AML-193 (cell line): ENCODE measurements at places on chromosomes 6 and 20.

DNA sequence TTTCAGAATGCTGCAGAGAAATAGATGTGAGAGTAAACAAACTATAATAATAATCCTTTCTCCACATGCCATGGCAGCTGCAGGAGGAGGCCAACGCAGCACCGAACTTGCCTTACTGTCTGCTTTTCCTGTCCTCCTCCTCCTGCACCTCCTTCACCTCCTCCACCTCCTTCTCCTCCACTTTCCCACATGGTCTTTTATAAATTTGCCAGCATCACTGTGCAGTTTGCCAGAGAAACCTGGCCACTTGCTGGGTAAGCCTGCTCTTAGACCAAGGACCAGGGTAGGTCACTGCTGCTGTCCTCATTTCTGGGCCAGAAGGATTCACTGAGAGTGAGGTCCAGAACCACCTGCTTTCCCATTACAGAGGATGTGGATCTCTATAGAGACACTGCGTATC, 8.7 kb downstream of the SGK1 start:
- DNase-seq = no peak

- no peak for DNase-seq
Observed at GRCh38 chr6:150739711-150740349, 125.7 kb upstream of the MTHFD1L start.

GRCh38 chr6:48765352-48765961, 654.5 kb upstream of the PTCHD4 start:
- peak; percentile 20 for DNase-seq

GRCh38 chr6:57102976-57103375, 13.0 kb downstream of the ZNF451 start:
- no peak for DNase-seq

DNA sequence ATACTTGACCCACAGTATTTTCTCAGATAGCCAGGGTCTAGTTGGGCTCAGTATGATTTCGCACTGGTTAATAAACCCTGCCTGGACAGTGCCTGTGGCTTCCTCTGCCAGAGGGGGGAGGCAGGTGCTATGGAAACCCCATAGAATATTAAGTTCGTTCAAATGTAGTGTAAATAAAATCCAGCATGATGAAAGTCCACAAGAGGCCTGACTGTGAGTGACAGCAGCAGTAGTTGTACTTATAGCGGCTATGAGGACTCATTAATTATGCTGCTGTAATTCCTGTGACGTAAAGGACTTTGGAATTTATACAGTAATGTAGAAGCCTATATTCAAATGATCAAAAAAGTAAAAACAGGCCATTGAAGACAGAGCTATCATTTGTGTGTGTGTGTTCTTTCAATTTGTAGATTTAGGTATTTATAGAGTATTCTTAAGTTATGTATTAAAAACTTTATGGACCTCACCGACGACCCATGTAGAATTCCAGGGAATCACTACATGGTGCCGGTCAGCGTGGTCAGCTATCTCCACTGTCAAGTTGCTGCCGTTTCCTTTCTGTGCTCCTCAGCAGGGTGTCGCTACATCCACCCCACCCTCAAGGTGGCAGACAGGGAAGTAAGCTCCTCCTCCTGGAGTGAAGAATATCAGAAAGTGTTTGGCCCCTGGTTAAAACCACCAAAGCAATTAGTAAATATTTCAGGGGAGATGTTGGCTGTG, 10.0 kb downstream of the PYGB start:
- DNase-seq = no peak

DNA sequence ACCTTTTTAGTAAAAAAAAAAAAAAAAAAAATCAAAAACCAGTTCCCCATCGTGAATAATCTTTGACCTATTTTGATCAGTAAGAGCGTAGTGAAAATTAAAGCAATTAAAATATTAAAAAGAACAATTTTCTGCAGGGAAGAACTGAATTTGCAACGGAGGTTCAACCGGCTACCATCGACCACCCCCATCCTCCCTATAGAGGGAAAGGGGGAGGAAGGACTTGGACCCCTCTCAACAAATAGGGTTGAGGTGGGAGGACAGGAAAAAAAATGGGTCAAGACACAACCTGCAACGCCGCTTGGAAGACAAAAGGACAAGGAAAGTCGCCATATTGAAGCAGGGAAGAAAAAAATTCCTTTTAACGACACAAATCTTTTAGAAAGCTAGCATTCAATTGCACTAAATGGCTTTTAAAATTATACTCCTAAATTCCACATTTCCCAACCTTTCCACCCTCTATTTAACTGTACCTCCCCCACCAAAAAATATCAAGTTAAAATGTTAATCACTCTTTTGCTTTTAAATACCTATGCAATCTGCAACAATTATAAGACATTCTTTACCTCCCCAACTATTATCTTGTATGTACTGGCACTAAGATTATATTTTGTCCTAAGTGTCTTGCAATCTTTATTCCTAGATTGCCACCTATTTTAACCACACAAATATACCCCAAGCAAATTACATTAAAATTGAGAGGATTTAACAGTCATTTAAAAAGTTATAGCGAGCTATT, 1.7 kb downstream of the PPP1R10 start:
- DNase-seq = peak; percentile 67

DNA sequence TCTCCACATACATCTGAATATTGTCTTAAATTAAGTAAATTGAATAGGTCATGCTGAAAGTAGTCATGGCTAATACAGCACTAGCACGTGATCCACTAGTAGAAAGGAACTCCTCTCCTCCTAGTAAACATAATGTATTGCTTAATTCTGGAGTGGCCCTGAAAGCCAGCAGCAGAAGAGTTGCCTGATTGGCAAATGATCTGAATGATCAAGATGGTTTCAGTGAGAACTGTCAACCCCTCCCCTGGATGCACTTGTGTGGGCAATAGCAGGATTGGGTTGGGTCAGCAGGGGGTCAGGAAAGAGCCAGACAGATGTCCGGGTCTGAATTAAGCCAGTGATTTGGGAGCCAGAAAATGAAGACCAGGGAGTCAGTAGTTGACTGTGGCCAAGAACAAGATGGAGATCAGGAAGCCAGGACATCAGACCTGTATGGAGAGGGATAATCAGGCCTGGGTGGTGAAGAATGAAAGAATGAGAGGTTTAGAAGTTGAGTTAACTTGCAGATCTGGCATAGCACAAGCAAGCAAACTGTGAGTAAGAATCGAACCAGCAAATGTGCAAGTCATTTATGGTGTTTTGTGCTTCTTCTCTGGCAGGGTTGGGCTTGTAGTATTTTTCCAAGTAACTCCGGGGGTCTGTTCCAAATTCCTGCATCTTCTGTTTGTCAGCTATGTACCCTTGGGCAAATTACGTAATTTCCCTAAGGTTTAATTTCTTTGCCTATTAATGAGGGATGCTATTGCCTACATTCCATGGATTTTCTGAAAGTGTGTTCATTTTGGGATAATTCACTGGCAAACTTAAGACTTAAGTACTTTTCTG, 304.9 kb downstream of the CD109 start:
- DNase-seq = no peak

DNA sequence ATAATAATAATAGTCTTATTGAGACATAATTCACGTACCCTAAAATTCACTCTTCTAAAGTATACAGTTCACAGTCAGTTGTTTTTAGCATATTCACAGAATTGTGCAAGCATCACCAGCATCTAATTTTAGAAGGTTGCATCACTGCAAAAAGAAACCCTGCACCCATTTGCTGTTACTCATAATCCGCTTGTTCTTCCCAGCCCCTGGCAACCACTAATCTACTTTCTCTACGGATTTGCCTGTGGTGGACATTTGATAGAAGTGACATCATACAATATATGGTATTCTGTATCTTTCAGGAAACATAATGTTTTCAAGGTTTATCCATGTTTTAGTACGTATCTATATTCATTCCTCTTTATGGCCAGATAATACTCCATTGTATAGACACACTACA, 41.5 kb upstream of the FAM184A start:
- DNase-seq = peak; percentile 41

DNA sequence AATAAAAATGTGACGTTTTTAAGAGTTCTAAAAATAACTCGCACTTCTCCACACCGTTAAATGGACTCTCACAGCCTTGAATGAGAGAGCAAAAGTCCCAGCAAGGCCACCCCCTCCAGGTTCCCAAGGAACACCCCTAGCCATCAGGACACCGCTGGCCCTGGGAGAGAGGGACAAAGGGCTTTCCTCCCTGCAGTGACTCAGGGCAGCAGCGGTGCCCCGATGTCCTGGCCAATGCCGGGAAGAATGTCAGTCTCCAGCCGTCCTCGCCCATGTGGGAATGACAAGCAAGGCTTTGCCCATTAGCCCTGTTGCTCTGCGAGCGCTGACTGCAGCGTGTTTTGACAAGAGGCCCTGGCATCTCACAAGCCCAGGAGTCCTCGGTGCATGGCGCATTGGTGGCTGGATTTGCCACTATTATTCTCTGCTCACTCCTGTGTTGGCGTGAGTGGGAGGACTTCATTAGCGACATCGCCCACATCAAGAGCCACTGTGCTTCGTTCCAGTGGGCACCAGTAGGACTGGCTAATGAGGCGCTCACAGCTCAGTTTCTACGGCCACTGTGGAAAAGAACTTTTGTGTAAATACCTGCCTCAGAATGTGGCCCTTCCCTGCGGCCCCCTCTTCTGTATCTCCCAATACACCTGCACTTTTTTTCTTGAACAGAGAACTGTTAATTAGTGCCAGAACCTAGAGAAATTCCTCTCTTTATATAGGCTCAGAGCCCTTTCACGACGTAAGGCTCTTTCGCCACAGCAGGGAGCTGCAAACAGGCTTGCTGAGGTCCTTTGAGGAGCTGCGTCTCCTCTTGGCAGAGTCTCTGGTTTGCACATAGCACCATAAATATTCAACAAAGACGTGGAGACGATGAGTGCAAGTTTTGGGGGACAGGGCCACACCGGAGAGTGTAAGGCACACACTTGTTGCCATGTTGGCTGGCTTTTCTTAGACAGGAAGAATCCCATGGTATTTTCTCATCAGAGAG, 336.6 kb downstream of the TAF4 start:
- DNase-seq = no peak

DNA sequence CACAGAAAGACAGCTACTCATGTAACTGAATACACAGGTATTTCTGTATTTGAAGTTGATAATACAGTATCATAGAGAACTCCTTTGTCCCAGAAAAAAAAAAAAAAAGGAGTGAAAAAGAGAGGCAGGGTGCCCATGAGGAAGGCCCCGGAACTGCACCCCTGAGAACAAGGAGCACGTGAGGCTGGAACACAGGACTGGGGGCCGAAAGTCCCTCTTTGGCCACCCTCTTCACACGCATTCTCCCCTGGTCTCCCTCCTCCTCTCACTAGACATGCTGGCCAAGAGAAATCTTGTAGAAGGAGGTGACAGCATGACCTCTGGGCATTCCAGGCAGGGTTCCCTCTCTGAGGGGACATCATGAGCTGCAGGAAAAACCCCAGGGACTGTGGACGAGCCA, 62.7 kb upstream of the TRAF3IP2 start:
- no peak for DNase-seq

DNA sequence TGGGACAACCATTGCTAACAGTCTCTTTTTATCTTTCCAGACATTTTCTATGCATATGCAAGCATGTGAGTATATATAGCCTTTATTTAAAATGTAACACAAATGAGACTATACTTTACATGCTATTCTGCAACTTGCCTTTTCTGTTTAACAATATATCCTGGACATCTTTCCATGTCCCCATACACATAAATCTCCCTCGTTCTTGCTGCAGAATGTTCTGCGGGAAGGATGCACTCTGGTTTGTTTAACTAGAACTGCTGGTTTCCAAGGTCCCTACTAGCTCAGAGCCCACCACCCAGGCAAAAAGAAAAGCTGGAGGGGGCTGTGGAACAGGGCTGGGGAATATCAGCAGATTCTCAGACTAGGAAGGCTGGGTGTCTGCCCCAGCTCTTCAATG, 35.2 kb upstream of the CCDC167 start:
- DNase-seq = no peak

- no peak for DNase-seq
Observed at GRCh38 chr6:75235271-75235670, 8.3 kb downstream of the COX7A2 start.

DNA sequence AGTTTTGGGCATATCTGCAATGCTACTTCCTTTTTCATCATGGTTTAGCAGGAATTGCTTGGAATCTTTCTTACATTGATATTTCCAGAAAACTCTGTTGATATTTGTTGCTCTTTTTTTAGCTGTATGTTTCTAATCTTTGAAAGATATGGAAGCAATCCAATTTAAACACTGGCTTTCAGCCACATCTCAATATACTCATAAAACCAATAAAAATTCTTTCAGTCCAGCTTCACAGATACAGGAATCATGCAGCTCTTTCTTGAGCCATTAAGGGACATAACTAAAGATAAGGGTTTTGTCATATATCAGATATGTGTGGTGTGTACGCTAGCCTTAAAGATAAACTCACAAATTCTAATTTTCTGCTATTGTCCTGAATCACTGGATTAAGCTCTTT, 47.4 kb downstream of the PKIB start:
- DNase-seq = no peak

DNA sequence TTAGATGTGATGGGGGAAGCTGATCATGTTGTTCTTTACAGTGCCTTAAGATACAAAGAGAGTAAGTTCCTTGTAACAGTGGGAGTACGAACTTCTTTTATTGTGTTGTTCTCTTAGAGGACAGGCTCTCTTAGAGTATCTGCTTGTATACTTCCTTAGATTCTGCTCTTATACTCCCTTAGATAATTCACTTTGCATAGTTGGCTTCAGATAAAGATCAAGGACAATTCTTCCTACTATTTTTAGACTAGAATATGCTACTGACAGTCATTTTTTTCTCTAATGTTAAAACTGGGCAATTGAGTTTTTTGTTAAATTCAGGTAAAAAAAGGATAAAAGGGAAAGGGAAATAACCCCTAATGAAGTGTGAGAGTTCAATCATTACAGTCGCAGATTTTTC, 138.7 kb downstream of the MYB start:
- DNase-seq = no peak

DNA sequence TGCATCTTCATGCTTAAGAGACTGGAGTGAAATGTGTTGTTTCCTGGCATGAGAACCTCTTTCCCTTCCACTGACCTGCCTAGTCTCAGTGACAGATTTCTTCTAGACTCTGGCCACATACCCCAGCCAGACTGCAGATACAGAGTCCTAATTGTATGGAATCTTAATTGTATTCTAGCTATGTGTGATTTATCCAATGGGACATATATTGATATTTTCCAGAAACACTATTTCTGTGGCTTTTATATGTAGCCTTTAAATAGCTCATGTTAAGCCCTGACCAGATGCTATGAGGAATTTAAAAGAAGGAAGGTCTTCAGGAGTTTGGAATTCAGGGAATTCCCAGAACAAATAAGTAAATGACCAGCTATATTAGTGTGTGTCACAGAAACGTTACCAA, 99.0 kb downstream of the FIG4 start:
- no peak for DNase-seq

- DNase-seq = peak; percentile 26
Observed at GRCh38 chr6:111361648-111362047, 121.4 kb downstream of the REV3L start.

GRCh38 chr20:23240519-23240918, 110.1 kb upstream of the NXT1 start:
- no peak for DNase-seq
